ENCODE measurements at places on chromosomes 2 and 18.

- DNase-seq = no peak
These were observed 51.4 kb downstream of the EMILIN2 start for GRCh38 chr18:2898186-2898640.

DNA sequence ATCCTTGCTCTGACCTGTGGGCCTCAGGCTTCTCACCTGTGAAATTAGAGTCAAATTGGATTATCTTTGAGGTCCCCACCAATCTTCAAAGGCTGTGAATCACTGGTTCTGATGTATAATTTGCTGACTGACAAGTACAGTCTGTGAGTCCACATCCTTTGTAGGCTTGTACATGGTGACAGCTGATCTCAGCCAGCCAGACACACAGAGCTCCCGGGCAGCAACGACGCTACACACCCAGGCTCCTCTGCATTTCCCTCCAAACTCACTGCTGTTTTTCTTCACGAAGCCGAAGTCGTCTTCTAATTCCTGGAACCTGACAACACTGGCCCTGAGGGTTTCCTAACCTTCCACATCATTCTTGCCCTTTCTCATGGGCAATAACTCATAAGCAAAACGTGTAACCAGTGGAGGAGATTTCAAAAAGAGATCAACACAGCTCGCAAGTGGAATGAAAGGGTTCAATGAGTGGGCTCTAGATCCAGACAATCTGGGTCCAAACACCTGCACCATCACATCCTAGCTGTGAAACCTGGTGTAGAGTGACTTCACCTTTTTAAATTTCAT is 37.9 kb upstream of the EVA1A start:
- no peak for DNase-seq

DNA sequence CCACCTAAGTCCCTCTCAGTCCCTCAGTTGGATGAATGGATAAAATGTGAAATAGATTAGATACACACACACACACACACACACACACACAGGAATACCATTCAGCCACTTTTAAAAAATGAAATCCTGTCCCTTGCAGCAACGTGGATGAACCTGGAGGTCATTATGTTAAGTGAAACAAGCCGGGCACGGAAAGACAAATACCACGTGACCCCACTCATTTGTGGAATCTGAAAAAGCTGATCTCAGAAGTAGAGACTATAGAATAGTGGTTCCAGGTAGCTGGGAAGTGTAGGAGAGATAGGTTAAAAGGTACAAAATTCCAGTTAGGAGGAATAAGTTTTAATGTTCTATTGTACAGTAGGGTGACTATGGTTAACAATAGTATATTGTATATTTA is 31.0 kb downstream of the TTC32 start:
- no peak for DNase-seq

DNA sequence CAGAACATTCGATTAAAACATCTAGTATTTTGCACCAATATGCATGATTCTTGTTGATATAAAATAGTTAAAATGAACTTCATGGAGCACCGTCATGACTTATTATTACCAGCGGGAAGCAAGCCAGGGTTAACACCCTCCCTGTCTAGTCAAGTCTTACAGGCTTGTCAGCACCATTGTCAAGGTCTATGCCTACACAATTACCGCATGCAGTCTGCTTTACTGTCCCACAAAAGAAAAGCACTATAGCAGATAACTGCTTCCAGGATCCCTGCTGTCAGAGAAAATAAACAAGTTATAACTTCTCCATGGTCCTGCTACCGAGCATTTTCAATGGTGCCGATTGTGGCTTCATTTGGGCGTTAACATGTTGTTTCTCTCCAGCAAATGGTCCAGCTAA is 968.0 kb upstream of the FAM98A start:
- DNase-seq = no peak

- no peak for DNase-seq
These were observed 61.5 kb downstream of the PTPN4 start for GRCh38 chr2:119821266-119821665.

GRCh38 chr2:96952976-96953610 is 33.3 kb downstream of the FAM178B start:
- DNase-seq = no peak

DNA sequence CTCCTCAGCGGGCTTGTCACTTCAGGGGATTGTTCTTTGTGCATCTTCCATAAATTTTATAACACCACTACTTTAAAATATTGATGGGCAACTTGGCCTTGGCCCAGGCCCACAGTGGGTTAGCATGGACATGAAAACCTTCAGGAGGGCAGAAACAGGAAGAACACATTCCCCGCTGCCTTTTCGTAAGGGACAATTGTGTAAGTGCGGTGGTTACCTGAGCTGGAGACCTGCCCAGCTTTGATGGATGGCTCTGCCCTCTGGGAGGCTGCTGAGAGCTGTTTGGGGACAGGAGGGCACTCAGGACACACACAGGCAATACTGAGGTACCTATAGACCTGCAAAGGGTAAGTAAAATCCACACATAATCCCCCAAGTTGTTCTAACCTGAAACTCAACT is 46.8 kb downstream of the FECH start:
- DNase-seq = no peak

DNA sequence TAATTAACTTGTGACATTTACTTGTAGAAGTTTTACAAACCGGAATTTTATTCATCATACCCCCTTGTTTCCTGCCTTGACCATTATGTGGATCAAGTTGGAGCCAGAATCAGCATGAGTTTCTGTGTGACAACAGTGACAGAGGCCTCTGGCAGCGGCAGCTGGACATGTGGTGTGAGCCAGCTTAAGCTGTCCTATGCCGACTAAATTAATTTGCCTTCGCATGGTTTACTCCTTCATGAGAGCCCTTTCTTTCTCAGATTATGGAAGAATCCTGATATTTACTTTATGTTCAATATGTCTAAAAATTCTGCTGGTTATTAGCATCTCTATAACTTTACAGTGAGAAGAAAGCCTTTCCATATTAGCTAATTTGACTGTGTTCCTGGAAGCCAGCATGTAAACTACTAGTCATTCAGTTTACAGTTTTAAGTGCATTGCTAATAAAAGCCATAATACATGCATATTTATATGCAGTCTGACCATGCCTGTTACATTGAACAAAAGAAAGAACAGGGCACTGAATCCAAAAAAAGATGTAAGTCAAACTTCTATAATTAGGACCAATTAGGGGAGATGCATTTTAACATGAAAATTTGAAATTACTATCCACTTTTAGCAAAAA is 495.8 kb upstream of the ACVR2A start:
- no peak for DNase-seq

GRCh38 chr2:67572721-67573435 is 175.7 kb downstream of the ETAA1 start:
- DNase-seq = no peak

DNA sequence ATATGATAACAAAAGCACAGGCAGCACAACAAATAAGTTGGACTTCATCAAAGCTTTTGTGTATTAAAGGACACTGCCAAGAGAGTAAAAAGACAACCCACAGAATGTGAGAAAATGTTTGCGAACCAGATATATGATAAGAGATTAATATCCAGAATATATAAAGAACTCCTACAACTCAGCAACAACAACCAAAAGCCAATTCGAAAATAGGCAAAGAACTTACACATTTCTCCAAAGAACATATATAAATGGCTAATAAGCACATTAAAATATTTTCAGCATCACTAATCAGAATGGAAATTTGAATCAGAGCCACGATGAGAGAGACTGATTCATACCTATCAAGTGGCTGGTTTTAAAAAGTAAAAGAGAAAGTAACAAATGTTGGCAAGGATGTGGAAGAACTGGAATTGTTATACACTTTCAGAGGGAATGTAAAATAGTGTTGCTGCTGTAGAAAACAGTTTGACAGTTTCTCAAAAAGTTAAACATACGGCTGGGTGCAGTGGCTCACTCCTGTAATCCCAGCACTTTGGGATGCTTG is 25.2 kb downstream of the EPB41L5 start:
- no peak for DNase-seq

DNA sequence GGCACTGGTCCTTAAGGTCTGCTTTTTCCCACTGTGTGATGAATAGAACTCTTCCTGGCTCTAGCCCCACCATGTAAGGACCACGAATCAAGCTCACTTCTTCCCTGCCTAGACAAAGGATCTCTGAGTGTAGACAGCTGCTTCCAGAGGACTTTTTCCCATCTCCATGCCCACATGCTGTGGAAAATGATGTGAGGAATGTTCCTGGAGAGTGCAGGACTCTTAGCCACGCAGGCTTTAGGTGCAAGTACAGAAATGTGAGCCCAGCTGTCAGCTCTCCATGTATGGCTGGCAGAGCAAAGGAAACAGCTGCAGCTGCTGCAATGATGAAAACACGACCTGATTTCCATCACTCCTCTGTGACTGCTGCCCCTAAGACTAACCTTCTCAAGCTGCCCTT is 35.5 kb downstream of the NXPH2 start:
- DNase-seq = no peak

DNA sequence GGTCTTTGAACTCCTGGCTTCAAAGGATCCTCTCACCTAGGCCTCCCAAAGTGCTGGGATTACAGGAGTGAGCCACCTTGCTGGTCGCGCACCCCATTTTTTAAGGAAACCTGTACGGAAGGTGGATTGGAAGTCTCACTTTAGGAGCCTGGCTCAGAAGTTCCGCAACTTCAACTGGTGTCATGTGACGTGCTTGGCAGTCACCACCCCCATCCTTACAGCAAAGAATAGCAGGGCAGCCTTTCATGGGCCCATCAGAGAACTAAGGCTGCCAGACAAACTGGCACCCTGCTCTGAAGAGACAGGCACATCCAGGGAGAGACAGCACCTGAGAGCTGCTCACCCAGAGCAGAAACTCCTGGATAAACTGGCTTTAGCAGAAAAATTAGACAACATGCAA is 3.3 kb upstream of the SLC66A2 start:
- DNase-seq = no peak

GRCh38 chr2:191739194-191739593 is 61.3 kb downstream of the NABP1 start:
- no peak for DNase-seq

DNA sequence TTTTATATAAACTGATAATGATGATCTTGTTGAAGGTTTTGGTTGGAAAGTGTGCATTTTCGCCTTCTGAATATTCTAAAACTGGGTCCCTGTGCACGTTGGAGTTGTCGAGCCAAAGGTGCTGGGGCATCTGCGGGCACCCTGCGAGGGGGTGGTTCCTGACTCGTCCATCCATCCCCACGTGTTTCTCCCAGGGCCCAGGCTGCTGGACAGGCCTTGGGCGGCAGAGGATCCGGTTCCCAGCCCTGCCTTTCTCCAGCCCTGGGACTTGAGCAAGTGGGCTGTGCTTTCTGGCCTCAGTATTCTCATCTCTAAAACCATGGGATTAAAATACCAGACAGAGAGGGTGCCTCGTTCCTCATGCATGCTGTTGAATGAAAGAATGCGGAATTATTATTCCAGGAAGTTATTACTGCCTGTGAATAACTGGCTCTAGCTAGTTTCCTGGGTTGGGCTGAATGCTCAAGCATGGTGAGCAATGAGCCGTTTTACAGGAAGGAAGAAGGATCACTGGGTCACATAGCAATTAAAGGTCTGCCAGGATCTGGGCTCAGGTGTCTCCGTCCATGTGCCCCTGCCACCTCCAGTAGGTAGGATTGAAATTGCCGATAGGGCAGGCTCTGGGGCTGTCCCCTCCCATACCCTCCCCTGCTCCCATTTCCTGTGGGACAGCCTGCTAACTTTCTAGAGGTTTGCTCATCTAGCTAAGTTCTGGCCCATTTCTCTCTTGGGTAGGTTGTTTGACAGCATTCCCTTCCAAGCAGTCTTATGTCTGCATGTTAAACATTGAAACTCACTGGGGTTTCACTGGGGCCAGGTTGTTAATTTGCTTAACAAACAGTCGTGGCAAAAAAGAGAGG is 77.2 kb upstream of the HS6ST1 start:
- DNase-seq = no peak

GRCh38 chr2:165008730-165009315 is 53.5 kb upstream of the SLC38A11 start:
- no peak for DNase-seq

- no peak for DNase-seq
These were observed 303.2 kb downstream of the MYCN start for GRCh38 chr2:16243411-16243996.

DNA sequence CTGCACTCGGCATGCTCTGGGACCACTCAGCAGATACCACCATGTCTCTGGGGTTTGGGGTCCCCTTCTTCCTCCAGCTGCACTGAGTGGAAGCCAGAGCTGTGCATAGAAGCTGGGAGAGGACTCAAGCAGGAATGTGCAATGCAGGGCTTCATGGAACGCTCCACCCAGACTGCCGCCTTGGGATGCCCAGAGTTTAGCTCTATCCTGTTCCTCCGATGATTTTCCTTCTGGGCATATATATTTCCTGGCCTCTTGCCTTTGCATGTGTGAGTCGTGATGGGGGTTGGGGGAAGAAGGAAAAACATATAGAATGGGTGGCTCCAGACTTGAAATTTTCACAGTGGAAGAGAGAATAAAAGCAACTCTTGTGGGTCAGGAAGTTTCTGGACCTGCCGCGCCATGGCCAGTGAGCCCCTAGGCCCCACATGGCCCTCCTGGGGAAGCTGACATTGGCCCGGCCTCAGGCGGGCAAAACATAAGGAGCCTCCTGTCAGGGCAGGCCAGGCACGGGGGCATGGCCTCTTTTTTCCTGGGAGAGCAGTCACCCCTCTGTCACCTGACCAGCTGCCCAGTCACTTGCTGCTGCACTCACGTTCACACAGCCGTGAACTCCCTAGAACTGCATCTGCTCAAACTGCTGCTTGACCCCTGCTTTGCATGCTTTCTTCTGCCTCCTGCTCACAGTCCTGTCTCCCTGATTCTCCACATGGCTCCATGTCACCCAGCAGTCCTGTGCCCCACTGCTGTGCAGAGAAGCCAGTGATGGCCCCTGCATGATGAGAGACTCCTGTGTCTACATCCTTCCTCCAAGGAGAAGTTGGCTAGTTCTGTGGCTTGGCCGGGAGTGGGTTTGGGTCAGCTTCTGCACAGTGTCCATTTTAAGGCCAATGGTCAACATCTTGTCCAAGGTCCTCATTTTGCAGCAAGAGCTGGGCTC is 197.8 kb downstream of the CTIF start:
- no peak for DNase-seq

- DNase-seq = no peak
These were observed 62.4 kb downstream of the MRPS9 start for GRCh38 chr2:105100046-105100840.

- no peak for DNase-seq
These were observed 3.6 kb downstream of the ZNF516 start for GRCh38 chr18:76491473-76491775.

- no peak for DNase-seq
These were observed 97.8 kb downstream of the HDAC4 start for GRCh38 chr2:239302808-239303557.

DNA sequence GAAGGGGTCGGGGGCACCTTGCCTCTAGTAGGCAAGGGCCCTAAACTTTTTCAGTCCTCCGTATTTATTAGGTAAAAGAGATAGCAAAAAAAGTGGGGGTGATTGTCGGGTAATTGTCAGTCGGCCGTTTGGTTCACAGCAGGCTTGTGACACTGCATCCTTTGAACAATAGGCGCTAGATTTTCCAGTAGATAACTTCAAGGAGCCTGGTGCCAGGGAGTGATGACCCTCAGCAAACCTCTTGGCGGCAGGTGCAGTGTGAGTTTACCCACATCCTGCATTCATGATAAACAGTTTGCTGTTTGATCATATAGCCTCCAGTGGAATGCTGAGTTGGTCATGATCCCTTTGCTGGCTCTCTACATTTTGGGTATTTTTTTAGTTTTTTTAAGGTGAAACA is 22.9 kb downstream of the SERPINB8 start:
- DNase-seq = no peak
